ENCODE measurements at places on chromosomes 13 and 19. TPM values are rescaled to one million over a fixed set of nuclear protein-coding genes. Genes with fewer than 3 reads are reported as not detected.

The KATNAL1 gene
- 12.1 TPM for total RNA-seq

- no peak for DNase-seq
Measured at GRCh38 chr13:96218475-96218874, 128.6 kb downstream of the HS6ST3 start.

DNA sequence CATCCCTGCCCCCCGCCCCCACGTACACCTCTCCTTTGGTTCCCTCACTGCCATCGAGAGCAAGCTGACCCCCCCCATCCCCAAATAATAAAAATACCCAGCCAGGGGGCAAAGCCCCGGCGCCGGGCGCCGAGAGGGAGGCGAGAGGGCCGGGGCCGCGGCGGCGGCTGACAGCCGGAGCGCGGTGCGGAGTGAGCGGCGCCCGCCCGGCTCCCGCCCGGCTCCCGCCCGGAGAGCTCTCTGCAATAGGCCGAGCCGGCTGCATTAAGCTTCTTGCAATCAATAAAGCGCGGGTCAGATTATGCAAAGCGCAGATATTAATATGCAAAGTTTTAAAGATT lies 40.9 kb downstream of the DEDD2 start:
- DNase-seq, result peak; percentile 84

The KLF1 gene
- total RNA-seq, result 0.76 TPM

- no peak for DNase-seq
Measured at GRCh38 chr13:29382021-29382420, 213.5 kb downstream of the SLC7A1 start.

DNA sequence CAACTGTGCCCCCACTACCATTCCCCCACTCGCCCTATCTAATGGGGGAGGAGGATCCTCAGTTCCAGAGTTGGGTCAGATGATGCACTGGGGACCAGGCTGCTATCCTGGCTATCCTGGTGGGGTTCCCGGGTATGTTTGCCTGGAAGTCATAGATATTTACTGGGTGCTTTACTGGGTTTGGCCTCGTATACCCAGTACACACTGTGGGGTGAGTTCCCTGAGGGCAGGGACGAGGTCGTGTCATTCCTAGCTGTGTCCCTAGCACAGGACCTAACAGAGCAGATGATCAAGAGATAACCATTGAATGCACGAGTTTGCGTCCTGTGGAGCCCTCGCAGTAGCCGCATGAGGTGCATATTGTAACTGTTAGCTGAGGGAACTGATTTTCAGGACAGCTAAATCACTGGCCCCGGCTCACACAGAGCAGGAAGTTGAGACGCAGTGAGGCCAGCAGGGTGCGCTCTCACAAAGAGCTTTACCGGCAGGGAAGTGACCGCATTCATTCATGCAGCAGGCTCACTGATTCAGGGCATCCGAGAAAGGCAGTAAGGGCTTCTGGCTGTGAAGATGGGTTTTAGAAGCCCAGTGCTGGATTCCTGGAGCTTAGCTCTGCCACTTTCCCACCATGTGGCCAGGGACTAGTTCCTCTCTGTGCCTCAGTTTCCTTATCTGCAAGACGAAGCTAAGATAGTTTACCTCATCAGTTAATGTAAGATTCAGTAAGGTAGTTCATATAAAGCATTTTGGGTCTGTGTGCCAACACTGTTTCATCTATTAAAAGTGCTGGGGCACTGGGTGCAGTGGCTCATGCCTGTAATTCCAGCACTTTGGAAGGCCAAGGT lies 6.0 kb downstream of the RUVBL2 start:
- DNase-seq, result peak; percentile 86

DNA sequence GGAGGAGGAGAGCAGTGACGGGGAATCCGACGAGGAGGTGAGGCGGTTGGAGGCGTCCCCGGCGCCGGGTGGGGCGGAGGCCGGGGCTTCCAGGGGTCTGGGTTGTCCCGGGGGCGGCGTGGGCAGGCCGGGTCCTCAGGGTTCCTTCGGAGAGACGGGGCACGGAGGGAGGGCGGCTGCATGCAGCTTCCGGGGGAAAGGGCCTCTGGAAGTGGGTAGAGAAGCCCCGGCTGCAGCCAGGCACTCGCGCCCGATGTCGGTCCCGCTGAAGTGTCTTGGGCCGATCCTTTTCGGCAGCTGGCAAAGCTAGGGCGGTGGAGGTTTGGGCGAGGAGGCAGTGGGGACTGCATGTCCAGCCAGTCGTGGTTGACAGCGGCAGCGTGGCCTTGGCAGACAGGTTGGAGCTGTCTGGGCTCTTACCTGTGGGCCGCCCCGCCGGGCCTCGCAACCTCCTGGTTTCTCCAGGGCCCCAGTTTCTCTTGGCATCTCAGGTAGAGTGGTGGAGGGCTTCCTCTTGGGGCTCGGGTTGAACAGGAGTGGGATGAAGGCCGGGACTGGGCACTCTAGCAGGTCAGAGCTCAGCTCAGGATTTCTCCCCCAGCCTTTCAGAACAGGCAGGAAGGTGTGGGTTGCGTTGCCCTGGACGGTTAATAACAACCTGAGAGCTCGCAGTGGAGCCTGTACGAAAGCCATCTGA lies 690 bp downstream of the KMT2B start:
- DNase-seq, result peak; percentile 79

DNA sequence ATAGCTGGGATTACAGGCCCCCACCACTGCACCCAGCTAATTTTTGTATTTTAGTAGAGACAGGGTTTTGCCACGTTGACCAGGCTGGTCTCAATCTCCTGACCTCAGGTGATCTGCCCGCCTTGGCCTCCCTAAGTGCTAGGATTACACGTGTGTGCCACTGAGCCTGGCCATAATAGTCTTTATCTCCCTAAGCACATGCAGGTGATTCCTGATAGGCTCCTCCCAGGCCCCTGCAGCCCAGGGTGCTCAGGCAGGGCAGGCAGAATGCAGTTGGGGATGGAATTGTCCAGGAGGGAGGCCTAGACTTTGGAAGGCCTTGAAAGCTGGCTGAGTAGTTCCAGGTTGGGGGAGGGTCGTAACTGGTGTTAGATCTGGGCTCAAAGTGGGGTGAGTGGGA lies 8.5 kb downstream of the ZNF526 start:
- DNase-seq, result no peak

DNA sequence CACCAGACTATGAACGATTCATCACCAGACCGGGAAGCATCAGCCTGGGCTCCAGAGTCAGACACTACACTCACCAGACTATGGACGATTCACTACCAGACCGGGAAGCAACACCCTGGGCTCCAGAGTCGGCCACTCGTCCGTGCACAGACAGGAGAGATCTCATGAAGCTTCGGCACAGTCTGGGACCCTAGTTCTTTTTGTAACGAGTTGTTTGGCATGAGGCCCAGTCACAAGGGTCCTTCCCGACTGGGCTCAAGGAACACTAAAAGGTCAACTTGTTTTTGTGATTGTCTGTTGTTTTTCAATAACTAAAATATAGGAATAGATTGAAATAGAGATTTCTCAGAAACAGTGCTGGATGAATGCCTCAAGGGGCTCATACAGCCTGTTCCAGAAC lies 1141.6 kb upstream of the MIR17HG start:
- no peak for DNase-seq

DNA sequence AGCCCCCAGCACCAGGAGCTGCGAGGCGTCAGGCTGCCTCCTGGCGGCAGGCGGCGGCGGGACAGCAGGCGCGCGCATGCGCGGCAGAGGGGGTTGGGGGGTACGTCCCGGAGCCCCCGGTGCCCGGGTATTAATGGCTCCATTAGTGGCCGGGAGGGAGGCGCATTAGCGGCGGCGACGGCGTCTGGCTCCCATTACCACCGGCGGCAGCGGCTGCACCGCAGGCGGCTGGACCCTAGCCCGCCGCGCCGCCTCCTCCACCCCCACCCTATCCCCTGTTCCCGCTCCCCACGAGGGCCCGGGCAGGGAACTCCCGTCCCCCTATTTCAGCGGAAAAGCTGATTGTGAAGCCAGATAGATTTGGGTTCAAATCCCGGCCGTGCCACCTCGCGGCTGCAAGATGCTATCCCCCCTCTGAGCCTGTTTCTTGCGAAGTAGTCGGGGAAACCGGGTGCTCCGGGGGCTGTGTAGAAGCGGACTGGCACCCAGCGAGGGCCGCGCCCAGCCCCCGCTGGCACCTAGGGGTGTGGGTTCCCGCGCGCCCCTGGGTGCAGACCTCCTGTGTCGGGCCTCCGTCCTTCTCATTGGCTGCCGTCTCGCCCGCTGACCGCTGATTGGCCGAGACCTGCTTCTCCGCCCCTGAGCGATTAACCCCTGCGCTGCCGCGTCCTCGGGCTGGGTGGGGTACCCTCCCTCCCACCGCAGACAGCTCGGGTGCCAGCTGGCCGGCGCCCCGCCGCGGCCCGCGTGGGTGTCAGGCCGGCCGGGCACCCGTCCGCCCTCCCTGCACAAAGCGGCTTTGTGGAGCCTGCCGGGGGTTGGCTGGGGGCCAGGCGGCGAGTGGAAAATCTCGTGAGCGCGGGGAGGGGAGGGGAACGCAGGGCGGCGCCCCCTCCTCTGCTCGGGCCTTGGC lies 11.1 kb downstream of the CIC start:
- DNase-seq, result peak; percentile 100

DNA sequence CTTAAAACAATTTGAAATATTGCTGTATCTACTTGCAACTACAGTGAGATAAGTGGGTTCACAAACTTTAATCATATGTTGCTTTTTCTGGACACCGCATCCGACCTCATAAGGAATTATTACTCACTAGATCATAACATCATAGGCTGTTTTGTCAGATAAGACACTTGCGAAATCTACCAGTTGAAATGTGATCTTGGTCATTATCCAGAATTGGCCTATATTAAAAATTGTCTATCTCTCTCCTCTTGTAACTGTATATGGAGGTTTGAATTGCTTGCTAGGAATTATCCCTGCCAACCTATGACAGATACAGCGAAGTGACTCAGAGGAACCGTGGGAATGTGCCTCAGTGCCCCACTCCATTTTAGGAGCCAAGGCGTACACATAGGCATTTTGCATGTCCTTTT lies 117.0 kb upstream of the POSTN start:
- DNase-seq, result no peak

The IZUMO2 gene
- total RNA-seq, result not detected

DNA sequence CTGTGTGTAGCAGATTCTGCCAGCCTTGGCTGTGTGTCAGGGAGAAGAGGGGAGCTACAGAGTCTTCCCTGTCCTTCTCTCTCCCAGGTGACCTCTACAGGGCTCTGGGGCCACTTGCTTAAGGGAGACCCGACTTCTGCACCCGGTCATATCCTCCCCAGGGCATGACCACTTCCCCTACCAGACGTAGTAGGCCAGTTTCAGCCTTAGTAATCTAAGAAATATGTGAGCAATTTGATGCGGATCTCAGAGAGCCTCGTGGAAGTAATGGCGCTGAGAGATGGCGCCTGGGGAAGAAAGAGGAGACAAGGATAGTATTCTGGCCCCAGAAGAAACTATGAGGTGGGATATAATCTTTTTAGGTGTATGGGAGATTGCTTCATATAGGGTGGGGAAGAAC lies 41.9 kb downstream of the NFIX start:
- DNase-seq, result no peak

- DNase-seq, result peak; percentile 81
Measured at GRCh38 chr19:46404055-46404752, 9.2 kb downstream of the CCDC8 start.

- no peak for DNase-seq
Measured at GRCh38 chr13:98397221-98397620, 179.7 kb downstream of the STK24 start.

The TMEM190 gene
- not detected for total RNA-seq

DNA sequence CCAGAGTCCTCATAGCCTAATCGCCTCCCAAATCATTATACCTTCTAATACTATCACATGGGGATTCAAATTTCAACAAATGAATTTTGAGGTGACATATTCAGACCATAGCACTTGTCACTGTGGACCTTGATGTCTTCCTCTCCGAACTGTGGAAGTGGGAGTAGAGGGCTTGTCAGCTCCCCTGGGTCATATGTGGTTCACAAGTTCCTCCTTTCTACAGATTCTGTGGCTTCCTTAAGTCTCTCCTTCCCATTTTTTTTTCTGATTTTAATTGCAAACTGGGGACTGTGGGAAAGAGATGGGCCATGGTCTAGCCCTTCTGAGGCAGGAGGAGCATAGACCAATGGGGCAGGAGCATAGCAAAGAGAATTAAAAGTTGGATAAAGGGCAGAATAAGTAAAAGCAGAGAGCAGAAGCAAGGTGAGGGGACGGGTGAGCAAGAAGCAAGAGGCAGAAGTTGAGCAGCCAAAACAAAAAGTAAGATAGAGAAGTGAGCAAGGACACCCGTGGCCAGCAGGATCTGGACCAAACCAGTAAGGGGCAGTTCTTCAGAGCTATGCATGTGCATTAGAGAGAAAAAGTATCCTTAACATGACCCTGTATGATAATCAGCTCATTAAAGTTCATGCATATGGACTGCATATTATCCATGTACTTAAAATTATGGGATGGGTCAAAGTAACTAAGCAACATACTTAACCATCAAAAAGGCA lies 2.6 kb upstream of the SIGLEC7 start:
- DNase-seq, result no peak

DNA sequence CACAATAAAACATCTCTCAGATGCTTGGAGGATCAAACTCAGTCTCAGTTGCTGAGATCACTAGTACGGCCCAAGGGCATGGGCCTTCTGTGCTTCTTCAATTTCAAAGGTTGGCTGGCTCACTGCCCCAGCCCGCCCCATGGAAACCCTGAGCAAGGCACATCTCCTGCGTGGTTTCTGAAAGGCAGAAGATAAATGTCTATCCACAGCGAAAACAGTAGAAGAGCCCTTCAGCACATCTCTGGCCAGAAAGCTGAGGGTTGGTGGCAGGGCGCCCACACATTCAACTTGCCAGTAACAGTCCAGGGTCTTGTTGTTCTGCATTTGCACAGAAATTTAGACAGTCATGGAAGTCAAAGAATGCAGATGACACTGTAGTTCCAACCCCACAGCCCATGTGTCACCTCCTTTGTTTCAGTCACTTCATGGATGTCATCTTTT lies 24.0 kb upstream of the KATNAL1 start:
- no peak for DNase-seq

DNA sequence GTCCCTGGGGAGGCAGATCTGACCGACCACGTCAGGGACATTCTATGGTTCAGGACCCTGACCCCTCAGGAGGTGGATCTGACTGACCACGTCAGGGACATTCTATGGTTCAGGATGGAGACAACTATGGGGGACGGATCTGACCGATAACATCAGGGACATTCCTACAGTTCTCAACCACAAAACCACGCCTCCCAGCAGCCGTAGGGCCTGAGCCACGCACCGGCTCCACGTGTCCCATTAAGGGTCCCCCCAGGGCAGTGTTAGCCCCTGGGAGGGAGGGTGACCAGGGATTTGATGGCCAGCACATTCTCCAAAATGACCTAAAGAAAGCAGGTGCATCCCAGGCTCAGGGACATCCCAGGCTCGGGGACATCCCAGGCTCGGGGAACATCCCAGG lies 49.0 kb upstream of the C13orf46 start:
- no peak for DNase-seq

The LILRB3 gene
- not detected for total RNA-seq

The LRP3 gene
- total RNA-seq, result 54.8 TPM

The MADCAM1 gene
- total RNA-seq, result 0.70 TPM

The VRK3 gene
- 34.3 TPM for total RNA-seq

GRCh38 chr19:3790209-3790734 lies 4.1 kb upstream of the MATK start:
- DNase-seq, result no peak

- DNase-seq, result no peak
Measured at GRCh38 chr19:7931221-7932061, 5.5 kb upstream of the CTXN1 start.

GRCh38 chr13:95585867-95586266 lies 33.3 kb downstream of the CLDN10 start:
- no peak for DNase-seq

The PLIN4 gene
- total RNA-seq, result 0.10 TPM

- no peak for DNase-seq
Measured at GRCh38 chr13:43657485-43657884, 129.3 kb downstream of the ENOX1 start.

The LILRB1 gene
- not detected for total RNA-seq

GRCh38 chr13:33185853-33186252 lies 99.7 kb downstream of the STARD13 start:
- no peak for DNase-seq
